ENCODE measurements at places on chromosomes 7 and 10.

DNA sequence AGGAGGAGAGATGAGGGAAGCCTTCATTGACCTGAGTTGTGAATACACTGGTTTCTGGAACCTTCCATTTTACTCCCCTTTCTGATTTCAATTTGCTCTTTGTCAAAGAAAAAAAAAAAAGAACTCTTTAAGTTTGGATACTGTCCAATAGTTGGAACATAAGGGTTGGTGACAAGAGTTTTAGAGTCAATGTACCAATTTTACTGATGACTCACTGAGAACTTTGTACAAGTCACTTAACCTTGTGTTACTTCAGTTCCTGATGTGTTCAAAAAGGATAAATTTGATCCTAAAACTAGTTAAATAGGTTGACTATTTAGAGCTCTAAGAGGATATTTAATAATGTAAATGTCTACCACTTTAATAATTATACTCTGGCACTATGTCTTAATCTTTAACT lies 4.1 kb upstream of the CDK14 start:
- DNase-seq = no peak

DNA sequence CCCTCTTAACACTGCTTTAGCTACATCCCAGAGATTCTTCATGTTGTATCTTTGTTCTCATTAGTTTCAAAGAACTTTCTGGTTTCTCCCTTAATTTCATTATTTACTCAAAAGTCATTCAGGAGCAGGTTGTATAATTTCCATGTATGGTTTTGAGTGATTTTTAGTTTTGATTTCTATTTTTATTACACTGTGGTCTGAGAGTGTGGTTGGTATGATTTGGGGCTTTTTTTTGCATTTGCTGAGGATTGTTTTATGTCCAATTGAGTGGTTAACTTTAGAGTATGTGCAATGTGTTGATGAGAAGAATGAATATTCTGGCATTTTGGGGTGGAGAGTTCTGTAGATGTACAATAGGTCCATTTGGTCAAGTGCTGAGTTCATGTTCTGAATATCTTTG lies 37.9 kb upstream of the CAPZA2 start:
- DNase-seq = no peak

- no peak for DNase-seq
Measured at GRCh38 chr10:21953585-21954057, 49.9 kb downstream of the DNAJC1 start.

- no peak for DNase-seq
Measured at GRCh38 chr7:99928994-99929729, at the start of gene GJC3. Gene GJC3, minus strand, starts transcription at chr7:99929620. Its CDS starts 0 bp downstream, at chr7:99929620.

GRCh38 chr10:121624836-121625486 lies 26.7 kb upstream of the FGFR2 start:
- no peak for DNase-seq

GRCh38 chr7:142231716-142232115 lies 26.1 kb downstream of the PRSS58 start:
- no peak for DNase-seq

DNA sequence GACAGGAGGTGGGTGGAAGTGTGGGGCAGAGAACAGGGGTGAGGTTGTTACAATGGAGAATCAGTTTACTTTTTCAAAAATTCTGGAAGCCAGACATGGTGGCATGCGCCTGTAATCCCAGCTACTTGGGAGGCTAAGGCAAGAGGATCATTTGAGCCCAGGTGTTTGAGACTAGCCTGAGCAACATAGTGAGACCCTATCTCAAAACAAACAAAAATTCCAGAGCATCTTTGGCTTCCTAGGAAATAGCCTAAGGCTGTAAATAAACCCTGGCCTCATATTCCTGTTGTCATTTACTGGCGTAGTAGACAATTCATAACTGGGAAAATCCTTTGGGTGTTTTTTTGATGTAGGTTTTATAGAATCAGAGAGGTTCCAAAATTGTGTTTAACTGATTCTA lies 44.0 kb downstream of the GBF1 start:
- no peak for DNase-seq

GRCh38 chr10:576130-576465 lies 113.4 kb downstream of the DIP2C start:
- DNase-seq = no peak

- no peak for DNase-seq
Measured at GRCh38 chr10:28254290-28254985, 48.4 kb downstream of the MPP7 start.

DNA sequence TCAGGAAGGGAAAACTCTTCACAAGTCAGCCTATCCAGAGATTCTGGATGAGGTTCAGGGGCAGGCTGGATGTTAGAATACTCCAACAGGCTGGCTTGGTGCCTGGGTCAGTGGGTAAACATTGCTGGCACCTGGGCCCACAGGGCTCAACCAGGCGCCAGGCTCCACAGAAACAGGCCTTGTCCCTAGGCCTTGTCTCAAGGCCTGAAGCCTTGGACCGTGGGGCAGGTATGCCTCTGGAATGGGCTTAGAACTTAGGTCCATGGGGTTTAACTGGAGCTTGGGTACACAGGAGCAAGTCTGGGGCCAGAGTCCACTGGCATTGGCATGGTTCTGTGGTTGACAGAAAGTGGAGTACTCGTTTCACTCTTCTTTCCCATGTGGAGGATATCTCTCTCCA lies 263.0 kb upstream of the ETV1 start:
- DNase-seq = no peak
